ENCODE measurements at places on chromosomes 7 and 10.
A peak's percentile ranks its signal among the peaks of the same experiment; 100 is the strongest.

- no peak for DNase-seq
Observed at GRCh38 chr7:105444342-105444987, 55.7 kb upstream of the SRPK2 start.

- DNase-seq: no peak
Observed at GRCh38 chr10:59854571-59854970, 51.8 kb downstream of the CCDC6 start.

GRCh38 chr7:48643431-48644013, 280.8 kb upstream of the CDC14C start:
- no peak for DNase-seq

DNA sequence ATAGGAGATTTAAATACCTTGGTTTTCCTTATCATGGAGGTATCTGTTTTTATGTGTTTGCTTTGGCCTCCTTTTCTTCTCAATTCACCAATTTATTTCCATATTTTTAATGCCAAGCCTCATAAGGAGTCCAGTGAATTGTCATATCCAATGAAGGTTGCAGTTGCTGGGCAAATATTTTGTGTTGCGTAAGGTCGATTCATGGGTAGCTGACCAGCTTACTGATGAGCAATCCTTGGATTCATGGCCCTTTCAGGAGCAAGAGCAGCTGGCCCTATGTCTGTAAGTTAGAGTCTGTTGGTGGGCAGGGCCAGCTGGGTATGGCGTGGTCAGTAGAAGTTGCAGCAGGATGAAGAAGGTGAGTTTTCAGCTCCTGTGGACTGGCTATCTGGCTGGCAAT, 182.9 kb downstream of the PFKFB3 start:
- no peak for DNase-seq

- DNase-seq: no peak
Observed at GRCh38 chr10:124611738-124612137, 132.4 kb downstream of the FAM53B start.

DNA sequence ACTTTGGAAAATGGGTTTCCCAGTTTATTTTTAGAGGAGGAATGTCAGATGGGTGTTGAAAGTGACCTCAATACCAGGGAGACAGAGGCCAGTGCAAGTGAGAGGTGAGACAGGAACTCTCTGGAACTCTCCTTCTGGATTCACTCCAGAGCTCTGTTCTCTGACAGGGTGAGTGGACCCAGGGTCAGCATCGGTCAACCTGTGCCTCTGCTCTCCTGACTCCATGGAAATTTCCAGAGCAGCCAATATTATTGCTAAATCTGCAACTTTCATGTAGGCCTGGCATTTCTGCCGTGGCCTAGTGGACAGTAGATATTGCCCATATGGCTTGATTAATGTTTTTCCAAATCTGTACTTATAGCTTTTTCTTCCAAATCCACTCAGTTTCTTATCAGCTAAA, 20.2 kb downstream of the AKR1C4 start:
- DNase-seq: no peak

DNA sequence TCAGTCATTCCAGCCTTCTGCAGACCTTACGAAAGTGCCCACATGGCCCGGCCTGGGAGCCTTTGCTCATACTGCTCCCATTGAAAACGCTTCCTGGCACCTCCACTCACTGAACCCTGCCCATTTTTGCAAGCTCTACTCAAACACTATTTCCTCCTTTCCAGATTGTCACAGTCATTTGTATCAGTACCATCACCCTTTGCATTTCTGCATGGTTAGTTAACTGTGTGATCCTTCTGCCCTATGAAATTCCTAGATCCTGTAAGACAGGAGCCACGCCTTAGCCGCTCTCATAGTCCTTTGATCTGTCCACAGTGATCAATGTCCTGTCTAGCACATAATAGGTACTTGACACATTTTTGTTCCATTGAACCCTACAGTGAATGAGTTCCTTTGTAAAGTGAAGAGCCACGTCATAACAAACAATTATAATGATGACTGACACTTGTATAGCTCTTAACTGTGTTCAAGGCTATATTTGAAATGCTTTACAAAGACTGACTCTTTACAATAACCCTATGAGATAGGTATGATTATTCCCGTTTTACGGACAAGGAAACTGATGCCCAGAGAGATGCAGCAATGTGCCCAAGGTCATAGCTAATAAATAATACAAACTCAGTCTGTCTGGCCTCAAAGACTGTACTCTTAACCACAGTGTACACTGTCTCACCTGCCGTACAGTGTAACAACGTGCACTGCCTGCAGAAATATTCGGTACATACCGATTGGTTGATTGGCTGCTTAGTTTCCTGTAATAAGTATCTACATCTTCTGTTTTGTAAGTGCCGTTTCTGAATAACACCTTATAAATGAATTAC, 16.6 kb upstream of the ITIH2 start:
- DNase-seq: no peak

- no peak for DNase-seq
Observed at GRCh38 chr7:21656081-21656480, 113.2 kb downstream of the DNAH11 start.

DNA sequence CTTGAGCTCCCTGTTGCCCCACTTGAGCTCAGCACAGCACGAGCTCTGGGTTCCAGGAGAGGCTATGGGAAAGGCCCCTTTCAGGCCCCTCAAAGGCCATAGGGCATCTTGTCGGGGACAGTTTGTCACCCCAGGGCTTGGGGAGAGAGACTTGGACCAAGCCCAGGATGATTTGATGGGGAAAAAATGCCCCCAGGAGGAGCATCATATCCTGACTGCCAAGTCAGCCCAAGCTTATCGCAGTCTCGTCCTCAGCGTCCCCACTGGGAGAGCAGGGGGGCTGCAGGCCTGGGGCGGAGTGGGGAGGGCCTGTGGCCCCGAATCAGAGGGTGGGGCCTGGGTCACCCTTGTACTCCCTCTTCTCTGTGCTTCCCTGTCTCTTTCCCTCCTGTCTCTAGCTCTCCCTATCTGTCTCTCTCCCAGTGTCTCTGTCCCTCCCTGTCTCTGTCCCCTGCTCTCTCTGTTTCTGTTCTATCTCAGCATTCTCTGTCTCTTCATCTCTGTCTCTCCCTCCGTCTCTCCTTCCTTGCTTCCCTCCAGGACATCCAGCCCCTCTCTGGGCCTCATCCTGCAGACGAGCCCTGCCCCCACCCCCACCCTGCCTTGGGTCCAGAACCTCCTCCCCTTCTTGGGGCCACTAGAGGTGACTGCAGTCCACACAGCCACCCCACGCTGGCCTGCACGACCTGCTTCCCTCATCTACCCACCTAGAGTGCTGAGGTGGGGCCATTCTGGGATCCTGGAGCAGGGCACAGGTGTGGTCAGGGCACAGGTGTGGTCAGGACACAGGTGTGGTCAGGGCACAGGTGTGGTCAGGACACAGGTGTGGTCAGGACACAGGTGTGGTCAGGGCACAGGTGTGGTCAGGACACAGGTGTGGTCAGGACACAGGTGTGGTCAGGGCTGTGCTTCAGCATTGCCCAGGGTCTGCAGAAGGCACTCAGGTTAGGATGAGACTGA, 17.3 kb upstream of the GRIFIN start:
- no peak for DNase-seq

GRCh38 chr7:102814025-102814471, 65.2 kb downstream of the FAM185A start:
- DNase-seq: no peak

DNA sequence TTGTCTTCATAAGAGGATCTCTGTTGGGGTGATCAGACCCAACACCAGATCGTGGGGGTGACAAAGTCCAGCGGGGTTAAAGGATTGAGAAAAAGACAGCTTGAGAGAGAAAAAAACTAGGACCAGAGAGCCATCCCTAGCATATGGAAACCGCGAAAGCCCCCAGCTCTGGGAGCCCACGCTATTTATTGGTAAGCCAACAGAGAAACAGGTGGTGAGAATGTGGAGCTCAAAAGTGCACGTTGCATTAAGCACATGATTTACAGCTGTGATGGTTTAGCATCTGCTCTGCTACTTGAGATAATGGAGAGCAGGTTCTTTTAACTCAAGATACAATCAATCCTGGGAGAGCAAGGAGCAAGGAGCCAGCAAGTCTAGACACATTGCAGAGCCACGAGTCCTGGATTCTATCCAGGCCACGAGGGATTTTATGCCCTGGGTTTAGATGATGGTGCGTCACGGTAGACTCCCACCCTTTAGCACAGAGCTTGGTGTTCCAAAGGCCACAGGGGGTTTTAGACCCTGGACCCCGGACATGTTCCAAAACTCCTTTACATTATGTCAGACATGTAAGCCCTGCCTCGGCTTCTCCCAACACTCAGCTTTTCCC, 755.2 kb upstream of the SORCS1 start:
- DNase-seq: no peak

- DNase-seq: no peak
Observed at GRCh38 chr10:92967641-92968040, 93.0 kb upstream of the CYP26C1 start.

DNA sequence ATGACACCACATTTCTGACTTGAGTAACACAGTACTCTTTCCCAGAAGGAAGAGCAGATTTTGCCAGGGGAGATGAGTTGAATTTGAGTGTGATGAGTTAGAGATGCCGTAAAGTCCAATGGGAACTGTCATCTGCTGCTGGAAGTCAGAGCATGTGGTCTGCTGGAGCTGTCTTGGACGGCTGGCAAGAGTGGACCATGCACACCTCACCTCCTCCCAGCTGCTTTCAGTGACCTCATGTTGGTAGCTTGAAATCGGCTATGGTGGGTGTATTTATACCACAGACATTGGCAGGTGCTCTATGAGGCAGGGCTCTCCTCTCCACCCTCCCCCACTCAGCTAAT, 82.3 kb downstream of the COL13A1 start:
- DNase-seq: peak; percentile 53

- no peak for DNase-seq
Observed at GRCh38 chr7:135678612-135679575, 16.6 kb downstream of the STMP1 start.

DNA sequence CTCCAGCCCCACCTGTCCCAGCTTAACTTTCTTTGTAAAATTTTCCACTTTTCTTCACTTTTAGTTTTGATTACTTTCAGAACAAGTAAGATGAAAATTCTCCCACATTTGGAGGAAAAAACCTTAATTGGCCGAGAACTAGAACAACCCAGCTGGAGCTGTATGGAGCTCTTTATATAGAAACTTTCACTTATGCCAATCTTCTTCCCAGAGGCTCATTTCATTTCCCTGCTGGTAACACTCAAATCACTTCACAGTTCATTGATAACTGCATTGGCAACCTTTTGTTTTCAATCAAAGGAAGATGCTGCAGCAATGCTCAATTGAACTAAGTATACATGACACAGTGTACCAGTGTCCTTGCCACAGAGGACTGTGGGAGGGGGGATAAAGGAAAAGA, 176.2 kb upstream of the NOBOX start:
- no peak for DNase-seq

DNA sequence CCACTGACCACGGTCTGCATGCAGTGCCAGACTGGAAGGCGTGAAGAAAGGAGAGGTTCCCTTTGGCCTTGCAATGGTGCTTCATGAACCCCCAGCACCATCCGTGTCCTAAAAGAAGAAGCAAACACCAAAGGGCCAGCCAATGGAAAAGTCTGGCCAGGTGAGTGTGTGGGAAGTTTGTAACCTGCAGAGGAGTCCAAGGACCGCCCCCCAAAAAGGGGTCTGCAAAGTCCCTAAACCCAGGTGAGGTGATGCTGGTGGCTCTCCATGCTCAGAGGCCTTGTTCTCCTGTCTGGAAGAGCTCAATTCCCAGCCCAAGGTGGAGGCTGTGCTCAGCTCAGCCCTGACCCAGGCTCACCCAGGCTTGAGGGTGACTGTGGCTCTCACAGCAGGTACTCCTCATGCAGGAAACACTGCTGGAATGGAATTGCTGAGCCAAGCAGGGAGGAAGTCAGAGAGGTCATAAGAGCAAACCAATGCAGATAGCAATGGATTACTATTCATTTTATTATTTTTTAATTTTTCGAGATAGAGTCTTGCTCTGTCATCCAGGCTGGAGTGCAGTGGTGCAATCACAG, 52.4 kb upstream of the NANOS1 start:
- DNase-seq: no peak

DNA sequence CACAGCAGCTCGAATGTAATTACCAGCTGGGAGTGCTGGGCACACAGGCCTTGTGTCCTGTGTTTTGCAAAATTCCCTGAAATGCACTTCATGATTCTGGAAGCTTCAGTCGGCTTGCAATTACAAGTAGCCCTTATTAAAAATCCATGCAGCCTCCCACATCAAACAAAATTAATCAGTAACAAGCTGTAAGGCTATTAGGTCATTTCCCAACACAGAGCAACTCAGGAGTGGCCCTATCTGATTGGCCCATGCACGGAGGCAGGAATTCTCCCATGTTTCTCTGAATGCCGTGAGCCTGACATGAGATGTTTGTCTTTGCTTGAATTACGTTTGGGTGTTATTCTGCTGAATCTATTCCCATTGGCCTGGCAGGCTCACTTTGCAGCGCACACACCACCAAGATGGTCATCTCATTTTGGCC, 36.9 kb downstream of the FOXL3 start:
- DNase-seq: no peak

DNA sequence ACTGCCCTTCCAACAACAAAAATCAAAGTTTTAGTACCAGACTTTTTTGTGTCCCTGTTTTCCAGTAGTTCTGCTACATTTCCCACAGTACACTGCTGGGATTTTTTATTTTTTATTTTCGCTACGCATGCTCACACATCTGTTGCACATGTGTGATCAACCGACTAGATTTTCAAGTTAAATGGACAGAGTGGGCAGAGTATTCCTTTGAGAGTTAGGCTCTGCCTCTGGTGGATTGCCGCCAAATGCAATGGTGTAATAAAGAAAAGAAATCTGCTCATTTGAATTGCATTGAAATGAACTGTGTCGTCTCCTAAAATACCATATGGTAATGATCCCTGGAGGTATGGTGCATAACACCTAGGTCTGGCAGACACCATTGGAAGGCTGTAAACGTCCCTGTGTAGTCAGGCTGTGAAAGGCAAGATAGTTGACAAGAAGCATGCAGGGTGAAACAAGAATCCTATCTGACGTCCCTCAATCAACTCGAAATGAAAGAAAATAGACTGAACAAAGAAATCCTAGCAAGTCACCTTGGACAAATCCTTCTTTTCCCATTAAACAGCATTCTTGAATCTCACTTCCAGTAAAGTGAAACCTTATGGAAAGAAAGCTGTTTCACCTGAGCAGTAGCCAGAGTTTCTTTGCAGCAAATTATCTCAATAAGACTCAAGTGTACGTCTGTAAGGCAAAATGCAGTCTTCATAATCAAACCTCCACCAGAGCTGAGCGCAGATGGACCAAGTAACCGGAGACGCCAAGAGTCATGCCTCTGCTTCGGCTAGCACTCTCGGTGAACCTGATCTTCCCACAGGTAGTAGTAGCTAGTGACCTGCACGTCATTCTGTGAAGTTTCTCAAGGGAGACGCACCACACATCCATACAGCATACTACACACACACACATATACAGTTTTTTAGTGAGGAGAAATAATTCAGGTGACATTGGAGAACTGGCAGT, 357.3 kb downstream of the CRPPA start:
- peak; percentile 72 for DNase-seq
